ENCODE measurements at places on chromosomes 4 and X. TPM values are rescaled to one million over a fixed set of nuclear protein-coding genes. Genes with fewer than 3 reads are reported as not detected.

DNA sequence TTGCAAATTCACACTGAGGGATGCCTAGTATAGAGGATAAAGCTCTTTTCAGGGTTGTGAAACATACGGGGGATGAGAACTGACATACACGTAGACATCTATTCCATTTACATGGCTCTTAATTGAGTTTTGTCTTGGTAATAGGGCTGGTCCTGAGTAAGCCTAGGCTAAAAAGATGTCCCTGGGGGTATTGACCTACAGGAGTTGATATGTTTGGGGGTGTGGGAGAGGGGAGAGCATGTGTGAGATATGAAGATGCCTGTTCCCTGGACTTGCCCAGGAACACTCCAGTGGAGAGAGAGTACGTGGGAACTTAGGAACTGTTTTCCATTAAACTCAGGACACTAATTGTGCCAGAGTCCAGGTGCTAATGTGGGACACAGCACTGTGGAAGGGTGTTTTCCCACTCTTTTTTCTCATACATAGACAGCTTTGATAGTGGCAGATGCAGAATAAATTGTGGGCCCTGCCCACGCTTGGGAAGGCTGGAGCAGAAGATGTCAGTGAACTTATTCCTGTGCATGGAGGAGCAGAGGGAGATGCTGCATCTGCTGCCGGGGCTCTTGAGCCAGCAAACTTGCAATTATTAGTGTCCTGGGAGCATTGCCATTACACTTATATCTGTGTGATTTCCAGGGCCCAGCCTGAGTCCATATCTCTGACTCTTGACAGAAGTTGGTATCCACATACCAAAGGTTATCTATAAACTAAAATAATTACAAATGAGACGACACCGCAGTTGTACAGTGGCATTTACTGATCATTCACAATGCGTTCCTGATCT lies 20.7 kb downstream of the SYNPO2 start:
- no peak for DNase-seq

DNA sequence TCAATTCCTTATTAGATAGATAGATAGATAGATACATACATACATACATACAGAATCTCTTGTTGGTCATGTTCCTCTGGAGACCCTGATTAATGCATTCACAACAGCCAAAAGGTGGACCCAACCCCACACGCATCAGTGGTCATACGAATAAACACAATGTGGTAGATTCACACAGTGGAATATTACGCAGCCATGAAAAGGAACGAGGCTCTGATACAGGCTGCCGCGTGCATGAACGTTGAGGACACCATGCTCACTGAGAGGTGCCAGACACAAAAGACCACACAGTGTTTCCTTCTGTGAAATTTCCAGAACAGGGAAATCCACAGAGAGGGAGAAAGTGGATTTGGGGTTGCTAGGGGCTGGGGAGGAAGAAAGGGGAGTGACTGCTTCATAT lies 136.7 kb downstream of the CRLF2 start:
- DNase-seq: no peak

The BRS3 gene
- total RNA-seq: not detected

The FAM9B gene
- total RNA-seq: not detected

The AMER1 gene
- total RNA-seq: 2.8 TPM

The SOWAHB gene
- total RNA-seq: not detected
